Activated T-cell treated with anti-CD3 and anti-CD28 coated beads for 4 hours (primary cell): ENCODE measurements at places on chromosomes 7 and 10.

DNA sequence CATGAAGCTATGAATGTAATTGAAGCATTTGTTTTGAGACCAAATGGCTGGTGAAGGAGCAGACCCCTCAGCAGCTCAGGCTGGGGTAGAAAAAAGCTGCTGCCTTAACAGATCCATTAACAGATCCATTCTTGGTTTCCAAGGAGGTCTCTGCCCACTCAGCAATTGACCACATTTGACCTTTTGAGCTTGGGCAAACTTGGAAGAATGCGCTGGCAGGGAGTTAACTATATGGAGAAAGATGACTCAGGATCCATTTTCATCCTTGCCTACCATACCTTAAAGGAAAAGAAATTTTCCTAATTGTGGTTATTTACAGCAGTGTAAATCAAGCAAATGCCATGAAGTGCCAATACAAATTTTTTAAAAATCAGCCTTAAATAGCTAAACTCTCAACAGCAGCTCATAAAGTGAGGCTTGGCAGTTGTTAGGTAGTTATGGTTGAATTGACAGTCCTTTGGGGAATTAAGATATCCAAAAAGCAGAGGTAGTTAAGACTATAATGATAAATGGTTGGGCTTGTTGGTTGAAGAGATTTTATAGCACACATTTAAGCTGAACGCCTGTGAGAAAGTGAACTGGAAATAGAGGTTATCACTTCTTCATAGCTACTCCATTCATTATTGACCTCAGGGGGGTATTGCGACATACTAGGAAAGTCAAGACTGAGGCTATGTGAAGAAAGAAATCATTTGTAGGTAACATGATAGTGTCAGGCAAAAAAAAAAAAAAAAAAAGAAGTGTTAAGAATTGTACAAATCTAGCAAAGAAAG lies 83.9 kb downstream of the MKX start:
- DNase-seq = no peak

- DNase-seq = no peak
Measured at GRCh38 chr10:77001206-77001605, 636.4 kb downstream of the KCNMA1 start.

GRCh38 chr10:1860351-1860750 lies 123.0 kb upstream of the ADARB2 start:
- DNase-seq = no peak

- DNase-seq = no peak
Measured at GRCh38 chr10:79181698-79182521, 113.1 kb downstream of the ZMIZ1 start.

- no peak for DNase-seq
Measured at GRCh38 chr10:71527135-71527534, 130.4 kb downstream of the CDH23 start.
